AG09319 (cell line): ENCODE measurements at places on chromosomes 7 and 10.

- no peak for DNase-seq
These were observed 454.4 kb downstream of the HTR7 start for GRCh38 chr10:90403211-90404000.

DNA sequence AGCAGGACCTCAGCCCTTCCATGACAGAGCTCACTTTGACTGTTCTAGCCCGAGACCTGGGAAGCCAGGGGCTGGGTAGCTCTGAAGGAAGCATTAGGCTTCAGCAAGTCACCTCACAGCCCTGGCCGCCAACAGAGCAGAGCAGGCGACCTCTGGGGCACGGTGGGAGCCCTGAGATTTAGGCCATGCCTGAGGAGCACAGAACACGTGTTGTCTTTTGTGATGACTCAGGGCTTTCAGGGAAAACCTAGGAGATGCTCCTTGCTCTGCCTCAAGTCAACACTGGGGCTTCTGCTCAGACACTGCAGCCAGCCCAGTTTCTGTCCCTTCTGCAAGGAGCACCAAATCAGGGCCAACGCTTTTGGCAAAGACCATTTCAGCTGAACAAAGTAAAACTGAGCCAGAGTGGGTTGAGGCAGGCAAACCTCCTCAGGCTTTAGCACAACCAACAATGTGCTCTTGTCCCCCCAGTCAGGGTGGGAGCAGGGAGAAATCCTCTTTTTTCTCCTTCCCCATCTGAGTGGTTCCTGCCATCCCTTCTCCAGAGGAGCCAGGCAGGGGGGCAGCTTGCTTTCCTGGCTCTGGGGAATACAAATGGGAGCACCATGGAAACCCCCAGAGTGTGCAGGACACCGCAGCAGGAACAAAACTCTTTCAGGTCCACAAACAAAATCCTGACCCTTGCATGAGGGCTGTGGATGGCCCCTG is 14.4 kb downstream of the CAMK2G start:
- DNase-seq, result no peak

DNA sequence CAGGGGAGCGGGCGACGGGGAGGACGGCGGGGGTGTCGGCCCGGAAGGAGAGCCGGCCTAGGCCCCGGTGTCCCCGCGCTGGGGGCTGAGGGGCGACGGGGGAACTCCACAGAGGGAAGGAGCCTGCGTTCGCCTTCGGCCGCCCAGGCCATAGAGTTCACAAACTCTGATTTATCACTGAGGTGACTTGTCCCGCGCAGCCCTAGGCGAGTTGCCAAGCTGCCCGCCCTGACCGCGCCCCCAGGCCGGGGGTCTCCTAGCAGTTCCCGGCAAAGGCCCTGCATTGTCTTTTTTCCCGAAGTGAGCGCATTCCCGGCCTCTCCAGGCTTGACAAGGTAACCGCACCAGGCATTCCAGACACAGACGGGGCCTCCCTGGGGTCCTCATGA is 2.9 kb upstream of the NKX6-2 start:
- no peak for DNase-seq

DNA sequence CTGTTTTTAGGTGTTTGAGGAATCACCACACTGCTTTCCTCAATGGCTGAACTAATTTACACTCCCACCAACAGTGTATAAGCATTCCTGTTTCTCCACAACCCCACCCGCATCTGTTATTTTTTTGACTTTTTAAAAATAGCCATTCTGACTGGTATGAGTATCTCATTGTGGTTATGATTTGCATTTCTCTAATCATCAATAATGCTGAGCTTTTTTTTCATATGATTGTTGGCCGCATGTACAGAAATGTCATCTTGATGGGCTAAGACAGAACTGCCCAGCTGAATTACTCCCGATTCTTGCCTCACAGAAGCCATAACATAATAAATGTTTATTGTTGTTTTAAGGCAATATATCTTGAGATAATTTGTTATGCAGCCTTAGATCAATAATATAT is 93.1 kb upstream of the DKK1 start:
- DNase-seq, result no peak

GRCh38 chr10:74047304-74047703 is 49.4 kb downstream of the VCL start:
- DNase-seq, result peak; percentile 88

DNA sequence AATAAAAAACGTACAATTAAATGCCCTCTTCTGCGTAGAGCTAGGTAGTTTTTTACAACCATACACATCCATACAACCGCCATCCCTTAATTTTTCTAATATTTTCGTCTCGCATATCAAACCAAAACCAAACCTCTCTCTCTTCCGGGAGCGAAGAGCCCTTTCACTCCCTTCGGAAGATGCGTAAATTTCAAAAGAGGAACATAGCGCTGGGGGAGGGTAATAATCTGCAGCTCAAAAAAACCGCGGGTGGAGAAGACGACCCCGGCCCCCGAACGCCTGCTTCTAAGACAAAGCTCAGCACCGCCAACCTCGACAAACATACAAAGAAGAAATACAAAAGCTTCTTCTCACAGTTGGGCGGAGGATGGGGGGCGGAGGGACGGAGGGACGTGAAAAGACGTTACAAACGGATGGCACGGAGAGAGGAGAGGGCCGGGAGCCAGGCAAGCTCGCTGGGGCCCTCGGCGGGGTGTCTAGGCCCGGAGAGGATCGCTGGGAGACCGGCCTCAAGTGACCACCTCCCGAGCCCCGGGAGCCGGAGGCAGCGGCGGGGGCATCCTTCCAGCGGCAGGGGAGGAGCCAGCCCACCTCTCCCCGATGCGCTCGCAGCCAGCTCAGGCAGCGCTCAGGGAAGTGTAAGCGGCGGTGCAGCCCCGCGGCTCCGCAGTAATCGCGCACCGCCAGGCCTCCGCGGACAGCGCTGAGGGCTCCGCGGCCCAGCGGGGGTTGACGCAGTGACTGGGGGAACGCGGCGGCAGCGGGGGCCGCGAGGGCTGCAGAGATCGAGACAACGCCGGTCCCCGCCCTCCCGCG is 851 bp downstream of the MKRN1 start:
- no peak for DNase-seq

GRCh38 chr7:131908714-131909113 is 352.3 kb upstream of the PODXL start:
- no peak for DNase-seq

GRCh38 chr7:159197066-159197975 is 52.7 kb upstream of the VIPR2 start:
- DNase-seq, result no peak

- no peak for DNase-seq
These were observed 168.2 kb downstream of the SH3PXD2A start for GRCh38 chr10:103687172-103687571.

DNA sequence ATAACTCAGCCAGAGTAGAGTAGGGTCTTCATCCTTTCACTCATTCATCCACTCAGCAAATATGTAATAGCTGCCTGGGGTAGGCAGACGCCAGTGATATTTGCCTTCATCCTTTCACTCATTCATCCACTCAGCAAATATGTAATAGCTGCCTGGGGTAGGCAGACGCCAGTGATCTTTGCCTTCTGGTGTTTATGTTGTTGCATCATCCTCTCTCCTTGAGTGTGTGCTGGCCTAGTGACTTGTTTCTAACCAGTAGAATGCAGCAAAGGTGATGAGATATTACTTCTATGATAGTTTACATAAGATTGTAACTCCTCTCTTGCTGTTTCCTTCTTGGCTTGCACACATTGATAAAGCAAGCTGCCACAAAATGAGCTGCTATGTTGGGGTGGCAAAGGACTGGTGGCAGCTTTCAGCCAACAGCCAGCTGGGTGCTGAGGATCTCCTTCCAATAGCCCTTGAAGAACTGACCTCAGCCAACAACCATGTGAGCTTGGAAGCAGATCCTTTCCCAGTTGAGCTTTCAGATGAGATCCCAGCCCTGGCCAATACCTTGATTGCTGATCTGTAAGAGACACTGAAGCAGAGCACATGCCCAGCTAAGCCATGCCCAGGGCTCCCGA is 23.2 kb upstream of the MTPN start:
- no peak for DNase-seq

DNA sequence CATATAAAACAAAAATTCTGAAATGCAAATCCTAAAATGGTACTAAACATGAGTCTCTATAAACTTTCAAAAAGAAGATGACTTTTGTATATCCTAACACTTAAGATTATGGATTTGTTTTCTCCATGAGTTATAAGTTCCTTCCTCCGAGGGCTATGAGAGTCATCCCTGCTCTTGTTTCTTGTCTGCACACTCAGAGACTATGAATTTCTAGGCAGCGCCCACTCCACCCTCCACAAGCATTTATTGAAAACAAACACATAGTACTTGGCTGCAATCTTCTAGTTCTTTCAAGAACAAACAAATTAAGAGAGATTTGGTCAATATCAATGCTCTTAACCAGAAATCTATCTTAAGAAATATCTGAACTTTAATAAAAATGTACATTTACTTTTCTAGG is 211.7 kb downstream of the DKK1 start:
- DNase-seq, result peak; percentile 28

DNA sequence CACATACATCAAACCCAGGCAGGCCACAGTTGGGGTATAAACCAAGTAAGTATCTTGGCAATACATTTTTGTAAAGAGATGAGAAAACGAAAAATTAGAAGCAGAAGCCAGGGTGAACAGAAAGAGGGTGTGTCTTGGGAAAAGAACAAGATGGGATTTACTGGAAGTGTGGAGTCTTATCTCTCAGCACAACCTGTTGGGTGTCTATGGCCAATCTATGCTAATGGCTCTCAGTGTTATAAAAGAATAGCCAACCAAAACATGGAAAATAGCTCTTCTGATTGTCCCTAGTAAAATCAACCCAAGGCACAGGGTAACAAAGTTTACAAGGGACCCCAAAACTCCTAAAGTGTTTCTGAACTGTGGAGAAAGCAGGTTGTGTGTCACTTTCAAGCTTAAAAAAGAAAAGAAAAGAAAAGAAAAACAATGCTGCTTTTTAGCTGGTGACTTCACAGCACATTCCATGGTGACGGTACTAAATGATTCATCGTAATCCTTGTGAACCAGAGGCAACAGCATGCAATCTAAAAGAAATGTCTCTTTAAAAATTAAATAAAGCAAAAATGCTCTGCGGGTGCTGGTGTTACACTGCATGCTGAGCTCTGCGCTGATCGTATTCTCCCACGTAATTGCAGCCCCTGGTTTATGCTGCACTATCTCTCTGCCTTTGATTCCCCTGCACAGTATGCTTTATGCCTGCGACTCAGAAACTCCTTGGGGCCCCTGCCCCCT is 100.8 kb downstream of the C10orf90 start:
- DNase-seq, result peak; percentile 42

- DNase-seq, result no peak
These were observed 2.5 kb downstream of the VOPP1 start for GRCh38 chr7:55569797-55570196.

GRCh38 chr10:32790483-32790882 is 167.5 kb downstream of the ITGB1 start:
- no peak for DNase-seq

DNA sequence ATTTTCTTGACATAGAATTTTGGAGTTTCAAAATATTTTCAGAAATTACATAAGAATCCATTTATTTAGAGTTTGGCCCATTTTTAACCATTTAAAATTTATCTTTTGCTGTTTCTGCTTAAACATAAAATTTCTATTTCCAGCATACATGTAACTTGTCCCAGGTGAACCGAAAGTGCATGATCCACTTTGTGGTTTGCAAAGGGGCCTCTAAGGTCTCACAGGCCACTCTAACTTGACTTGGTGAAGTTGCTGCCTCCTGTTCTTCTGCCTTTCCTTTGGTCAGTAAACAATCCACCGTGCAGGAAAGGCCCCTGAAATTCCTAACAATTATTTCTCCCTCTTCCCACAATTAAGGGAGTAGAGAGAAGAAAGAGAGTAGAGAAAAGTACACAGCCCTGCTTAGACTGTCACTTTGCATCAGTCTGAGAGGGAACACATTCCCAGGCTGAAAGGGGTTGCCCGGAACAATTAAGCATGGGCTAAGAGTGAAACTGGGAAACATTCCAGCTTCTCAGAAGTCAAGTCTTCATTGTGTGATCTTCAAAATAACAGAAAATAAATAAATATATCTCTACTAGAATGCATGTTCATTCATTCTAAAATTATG is 79.5 kb upstream of the SEMA3A start:
- DNase-seq, result no peak

- no peak for DNase-seq
These were observed 3.4 kb downstream of the AOC1 start for GRCh38 chr7:150855476-150856302.

DNA sequence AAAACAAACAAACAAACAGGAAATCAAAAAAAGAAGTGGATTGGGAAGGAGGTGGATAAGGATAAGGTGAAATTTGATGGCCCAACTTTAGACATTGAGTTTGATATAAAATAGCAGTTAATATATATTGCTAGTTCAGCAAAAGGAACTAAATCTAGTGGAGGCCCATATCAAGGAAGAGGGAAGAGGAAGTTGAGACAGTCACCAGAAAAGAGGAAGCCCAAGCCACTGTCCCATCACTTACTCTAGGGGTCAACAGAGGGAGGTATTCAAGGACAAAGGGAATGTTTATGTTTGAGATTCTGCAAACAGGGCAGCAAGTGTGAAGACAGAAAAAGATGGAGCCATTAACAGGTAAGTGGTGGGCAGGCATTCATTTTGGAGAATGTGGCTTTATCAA is 3.7 kb downstream of the LAMTOR4 start:
- DNase-seq, result no peak

- no peak for DNase-seq
These were observed 31.6 kb downstream of the ENO4 start for GRCh38 chr10:116880716-116881482.

- no peak for DNase-seq
These were observed 311.9 kb downstream of the GRM8 start for GRCh38 chr7:126940723-126941307.

GRCh38 chr7:152336754-152337368 is 98.9 kb downstream of the KMT2C start:
- no peak for DNase-seq

DNA sequence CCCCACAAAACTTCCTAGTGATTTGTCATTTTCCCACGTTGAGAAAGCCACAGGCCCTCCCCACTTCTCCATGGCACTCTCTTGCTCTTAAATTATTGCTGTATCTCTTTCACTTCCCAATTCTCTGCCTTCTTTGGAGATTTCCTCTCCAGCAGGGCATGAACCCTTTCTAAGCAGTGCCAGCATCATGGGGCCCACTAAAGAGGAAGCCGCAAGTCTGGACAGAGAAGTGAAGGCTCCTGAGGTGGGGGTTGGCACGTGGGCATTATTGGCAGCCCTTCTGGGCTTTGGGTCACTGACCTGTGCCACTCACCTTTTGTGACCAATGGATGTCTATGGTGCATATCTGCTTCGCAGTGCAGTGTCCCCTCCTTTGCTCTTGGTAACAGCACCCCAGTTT is 97.7 kb upstream of the TCF7L2 start:
- no peak for DNase-seq

DNA sequence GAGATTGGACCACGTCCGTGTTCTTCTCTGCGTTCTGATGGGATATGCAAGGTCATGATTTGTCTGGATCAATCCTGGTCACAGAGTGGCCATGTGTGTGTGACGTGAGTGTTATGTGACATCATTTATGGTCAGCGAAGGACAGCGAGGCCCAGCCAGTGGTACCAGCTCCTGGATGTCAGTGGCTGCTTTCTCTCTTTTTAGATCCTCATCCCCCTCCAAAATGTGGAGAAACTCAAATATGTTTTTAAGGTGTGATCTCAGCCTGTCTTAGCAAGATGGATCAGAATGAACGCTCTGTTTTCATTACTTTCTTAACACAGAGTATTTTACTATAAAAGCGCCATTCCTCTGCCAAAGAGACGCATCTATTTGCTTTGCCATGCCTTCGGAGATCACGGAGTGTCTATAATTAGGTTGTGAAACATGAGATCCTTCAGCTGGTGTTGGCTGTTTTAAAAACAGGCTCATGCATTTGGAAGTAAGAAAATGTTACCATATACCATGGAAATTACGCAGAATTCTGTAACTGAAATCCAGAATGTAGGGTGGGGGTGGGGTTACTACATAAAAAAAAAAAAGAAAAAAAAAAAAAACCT is 245.5 kb upstream of the TCERG1L start:
- no peak for DNase-seq

- DNase-seq, result peak; percentile 44
These were observed 7.0 kb downstream of the CALY start for GRCh38 chr10:133329491-133330202.
